ENCODE measurements at places on chromosomes 6 and 20.

DNA sequence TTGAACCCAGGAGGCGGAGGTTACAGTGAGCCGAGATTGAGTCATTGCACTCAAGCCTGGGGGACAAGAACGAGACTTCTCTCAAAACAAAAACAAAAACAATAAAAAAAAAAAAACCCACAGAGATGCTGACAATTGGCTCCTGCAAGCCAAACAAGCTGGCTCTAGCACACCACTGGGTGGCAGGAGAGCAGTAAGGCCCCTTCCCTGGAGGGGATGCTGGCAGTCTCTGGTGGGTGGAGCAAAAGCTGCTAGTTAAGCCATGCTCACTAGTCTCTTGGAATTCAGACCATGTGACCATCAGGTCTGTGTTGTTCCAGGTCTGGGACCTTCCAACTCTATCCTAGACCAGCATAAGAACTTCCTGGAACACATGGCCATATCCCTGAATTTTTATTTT, 18.9 kb upstream of the DSN1 start:
- DNase-seq = no peak

DNA sequence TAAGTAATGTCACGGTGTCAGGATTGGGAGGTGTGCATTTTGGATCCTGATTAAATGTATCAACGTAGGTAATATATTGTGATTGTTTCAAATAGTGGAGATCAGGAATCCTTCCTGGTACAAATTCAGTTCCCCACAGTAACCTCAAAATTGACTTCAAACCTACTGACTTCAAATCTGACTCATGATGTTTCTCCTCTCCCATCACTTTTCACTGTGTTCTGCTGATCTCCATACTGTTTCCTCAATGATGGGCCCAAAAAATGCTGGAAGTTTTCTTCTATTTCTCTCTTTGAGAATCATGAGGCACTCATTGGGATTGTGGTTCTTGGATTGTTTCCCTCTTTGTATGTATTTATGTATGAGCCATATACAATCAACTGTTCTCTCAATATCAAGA, 35.9 kb downstream of the LAMA2 start:
- DNase-seq = no peak

DNA sequence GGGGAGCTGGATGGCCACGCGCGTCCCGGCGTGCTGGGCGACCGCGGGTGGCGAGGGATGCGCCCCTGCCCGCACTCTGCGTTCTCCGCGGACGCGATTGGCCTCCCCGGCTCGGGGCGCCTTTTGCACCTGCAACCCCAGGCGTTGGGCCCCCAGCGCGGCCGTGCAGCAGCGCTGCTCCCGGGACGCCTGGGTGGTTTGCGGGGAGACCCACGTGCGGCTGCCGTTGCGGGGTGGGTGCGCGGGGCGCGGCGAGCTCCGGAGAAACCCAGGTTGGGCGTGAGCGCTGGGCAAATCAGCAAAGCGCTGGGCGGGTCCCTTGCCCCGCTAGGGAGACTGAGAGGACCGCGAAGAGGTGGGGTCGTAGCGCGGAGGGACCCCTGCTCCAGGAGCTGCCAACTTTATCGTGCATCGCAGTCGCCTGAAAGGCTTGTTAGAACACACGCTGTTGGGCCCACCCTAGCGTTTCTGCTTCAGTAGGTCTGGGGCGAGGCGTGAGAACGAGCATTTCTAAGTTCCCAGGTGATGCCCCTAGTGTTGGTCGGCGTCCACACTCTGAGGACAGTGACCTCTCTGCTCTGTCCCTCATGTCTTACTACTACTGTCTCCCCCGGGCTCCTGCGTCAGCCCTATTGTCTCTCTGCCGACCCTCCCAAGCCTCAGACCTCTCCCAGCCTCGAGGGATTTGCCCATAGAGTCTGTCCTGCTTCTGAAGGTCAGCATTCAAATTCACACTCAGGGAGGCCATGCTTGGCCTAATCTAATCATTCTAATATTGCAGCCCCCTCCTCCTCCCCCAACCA, 538 bp upstream of the ZFP64 start:
- peak; percentile 46 for DNase-seq

DNA sequence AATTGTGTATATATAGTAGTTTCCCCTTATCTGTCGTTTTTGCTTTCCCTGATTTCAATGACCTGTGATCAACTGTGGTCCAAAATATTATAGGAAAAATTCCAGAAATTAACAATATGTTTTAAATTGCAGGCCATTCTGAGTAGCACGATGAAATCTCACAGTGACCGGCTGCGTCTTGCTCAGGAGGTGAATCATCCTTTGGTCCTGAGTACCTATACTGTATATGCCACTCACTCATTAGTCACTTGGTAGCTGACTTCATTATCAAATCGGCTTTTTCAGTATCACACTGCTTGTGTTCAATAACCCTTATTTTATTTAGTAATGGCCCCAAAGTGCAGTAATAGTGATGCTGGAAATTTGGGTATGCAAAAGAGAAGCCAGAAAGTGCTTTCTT, 728.3 kb upstream of the EYS start:
- no peak for DNase-seq

- DNase-seq = no peak
These were observed 111.8 kb downstream of the PERP start for GRCh38 chr6:137995371-137995770.

DNA sequence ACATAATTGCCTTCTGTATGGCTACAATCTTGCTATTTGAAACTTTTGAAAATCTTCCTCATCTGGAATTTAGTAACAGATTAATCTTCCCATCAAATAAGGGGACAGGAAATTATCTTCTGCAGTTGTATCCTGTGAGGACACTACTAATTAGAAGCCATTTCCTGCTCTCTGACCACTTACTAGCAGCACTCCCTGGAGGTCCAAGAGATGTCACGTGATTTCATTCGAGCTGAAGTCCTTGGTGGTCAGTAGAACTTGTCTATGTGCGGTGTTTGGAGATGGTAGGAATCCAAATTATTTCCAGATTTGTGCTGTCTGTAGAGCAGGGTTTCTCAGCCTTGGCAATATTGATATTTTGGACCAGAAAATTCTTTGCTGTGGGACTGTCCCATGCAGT, 202.5 kb downstream of the TFAP2B start:
- no peak for DNase-seq

Data from right lung (tissue), 10 donors.